Pancreas (tissue), 10 donors: ENCODE measurements at places on chromosomes 13 and 19. TPM values are rescaled to one million over a fixed set of nuclear protein-coding genes. Genes with fewer than 3 reads are reported as not detected.

DNA sequence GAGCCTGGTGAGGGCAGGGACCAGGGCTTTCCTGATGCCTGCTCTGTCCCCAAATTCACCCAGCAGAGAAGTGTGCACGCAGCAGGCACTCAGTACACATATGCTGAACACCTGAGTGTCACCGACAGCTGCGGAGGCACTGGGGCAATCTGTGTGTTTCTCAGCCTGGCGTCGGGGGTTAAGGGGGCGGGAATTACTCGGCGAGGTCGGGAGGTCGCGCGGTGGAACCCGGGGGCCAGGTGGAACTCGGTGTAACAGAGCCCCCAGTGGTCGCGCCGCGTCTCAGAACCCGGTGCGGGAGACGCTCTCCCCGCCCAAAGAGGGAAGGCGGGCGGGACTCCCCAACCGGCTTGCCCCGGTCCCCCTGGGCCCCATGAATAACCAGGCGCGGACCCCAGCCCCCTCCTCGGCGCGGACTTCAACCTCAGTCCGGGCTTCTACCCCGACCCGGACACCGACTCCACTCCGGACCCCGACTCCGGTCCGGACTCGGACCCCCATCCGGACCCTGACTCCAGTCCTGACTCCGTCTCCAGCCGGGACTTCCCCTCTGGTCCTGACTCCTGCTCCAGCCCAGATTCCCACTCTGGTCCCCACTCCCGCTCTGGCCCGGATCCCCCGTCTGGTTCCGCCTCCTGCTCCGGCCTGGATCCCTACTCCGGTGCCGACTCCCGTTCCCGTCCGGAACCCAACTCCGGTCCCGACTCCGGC lies at the start of gene SELENOV:
Gene SELENOV (plus strand): TSS at position 300 of the 711 bp plus-strand sequence. CDS start 74 bp downstream, at position 374.
- no peak for DNase-seq

DNA sequence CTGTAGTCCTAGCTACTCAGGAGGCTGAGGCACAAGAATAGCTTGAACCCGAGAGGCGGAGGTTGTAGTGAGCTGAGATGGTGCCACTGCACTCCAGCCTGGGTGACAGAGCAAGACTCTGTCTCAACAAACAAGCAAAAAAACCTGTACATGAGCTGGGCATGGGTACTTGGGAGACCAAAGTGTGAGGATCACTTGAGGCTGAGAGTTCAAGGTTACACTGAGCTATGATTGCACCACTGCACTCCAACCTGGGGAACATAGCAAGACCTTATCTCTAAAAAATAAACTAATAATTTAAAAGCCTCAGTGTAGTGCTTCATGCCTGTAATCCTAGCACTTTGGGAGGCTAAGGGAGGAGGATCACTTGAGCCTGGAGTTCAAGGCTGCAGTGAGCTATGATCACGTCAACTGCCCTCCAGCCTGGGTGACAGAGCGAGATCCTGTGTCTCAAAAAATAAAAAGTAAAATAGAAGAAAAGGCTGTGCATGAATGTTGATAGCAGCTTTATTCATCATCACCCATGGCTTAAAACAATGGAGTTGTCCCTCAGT lies 12.3 kb upstream of the DOCK6 start:
- DNase-seq = no peak

Gene LIM2
- total RNA-seq = not detected

Gene BRME1
- 3.7 TPM for total RNA-seq
